ENCODE measurements at places on chromosomes 6 and 20. TPM values are rescaled to one million over a fixed set of nuclear protein-coding genes. Genes with fewer than 3 reads are reported as not detected.

The PRR18 gene
- not detected for total RNA-seq

- DNase-seq, result no peak
These were observed 15.6 kb upstream of the PKIG start for GRCh38 chr20:44566811-44567210.

GRCh38 chr20:25222461-25223178 lies 25.3 kb upstream of the PYGB start:
- no peak for DNase-seq

GRCh38 chr6:169070506-169071176 lies 183.0 kb downstream of the THBS2 start:
- DNase-seq, result no peak

- DNase-seq, result no peak
These were observed 1.2 kb downstream of the FAM8A1 start for GRCh38 chr6:17601386-17601703.

GRCh38 chr6:110181131-110182030 lies 1.2 kb downstream of the CDC40 start:
- DNase-seq, result no peak

GRCh38 chr6:150006961-150007464 lies 18.3 kb downstream of the RAET1L start:
- DNase-seq, result no peak

- no peak for DNase-seq
These were observed 60.7 kb upstream of the BTN3A2 start for GRCh38 chr6:26304213-26304796.

DNA sequence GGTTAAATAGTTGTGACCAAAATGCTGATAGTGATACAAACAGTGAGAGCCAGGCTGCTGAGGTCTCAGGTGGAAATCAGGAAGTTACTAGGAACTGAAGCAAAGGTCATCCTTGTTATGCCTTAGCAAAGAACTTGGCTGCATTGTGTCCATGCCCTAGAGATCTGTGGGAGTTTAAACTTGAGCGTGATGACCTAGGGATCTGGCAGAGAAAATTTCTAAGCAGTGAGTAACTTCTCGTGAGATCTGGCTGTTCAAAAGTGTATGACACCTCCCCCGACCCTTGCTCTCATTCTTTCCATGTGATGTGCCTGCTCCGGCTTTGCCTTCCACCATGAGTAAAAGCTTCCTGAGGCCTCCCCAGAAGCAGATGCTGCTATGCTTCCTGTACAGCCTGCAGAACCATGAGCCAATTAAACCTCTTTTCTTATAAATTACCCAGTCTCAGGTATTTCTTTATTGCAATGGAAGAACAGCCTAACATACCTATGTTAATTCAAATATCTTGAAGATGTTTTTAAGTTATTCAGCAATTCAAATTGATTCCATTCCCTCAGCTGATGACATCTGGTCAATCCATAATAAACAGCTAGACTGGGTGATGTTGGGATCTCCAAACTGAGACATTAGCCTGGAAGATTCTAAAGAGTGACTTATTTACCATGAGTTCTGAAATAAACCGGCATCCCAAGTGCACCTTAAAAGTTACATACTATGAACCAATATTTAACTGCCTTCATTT lies 33.8 kb downstream of the KIF16B start:
- DNase-seq, result no peak

GRCh38 chr20:62782149-62782892 lies 14.0 kb upstream of the MRGBP start:
- DNase-seq, result no peak

The HLA-DOB gene
- total RNA-seq, result 0.42 TPM

DNA sequence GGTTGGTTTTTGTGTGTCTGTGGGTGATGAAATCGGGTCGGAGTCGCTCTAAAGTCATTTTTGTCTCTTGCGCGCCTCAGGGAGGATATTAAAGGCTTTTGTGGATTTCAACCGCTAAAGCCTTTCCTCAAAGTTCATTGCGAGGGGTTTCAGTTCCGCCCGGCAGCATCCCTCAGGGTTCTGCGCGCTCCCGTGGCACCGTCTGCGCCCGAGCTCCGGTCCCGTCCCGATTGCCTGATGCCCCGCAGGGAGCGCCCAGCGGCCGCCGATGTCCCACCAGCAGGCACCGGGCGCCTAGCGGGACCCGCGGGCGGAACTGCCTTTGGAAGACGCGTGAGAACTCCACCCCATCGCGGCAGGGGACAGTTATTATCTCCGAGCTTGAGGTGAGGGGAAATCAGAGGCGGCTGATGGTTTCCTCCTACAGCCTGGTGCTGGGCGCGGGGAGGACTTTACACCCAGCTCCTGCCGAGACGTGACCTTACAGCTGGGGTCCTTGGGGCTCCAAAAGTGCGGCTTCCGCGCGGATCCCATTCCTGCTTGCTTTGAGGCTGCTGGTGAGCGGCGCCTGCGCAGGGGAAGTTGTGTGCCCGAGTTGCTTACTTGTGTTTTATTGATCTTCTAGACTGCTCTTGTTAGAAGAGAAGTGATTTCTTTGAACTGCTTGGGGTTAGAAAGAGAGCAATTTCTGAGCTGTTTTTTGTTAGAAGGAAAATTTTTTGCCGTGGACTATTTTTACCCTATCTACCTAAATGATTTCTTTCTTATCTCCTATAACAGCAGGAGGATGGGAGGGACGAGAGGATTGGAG lies 27.1 kb downstream of the ULBP1 start:
- no peak for DNase-seq

- no peak for DNase-seq
These were observed 183.1 kb downstream of the UBE3D start for GRCh38 chr6:82882363-82883023.

DNA sequence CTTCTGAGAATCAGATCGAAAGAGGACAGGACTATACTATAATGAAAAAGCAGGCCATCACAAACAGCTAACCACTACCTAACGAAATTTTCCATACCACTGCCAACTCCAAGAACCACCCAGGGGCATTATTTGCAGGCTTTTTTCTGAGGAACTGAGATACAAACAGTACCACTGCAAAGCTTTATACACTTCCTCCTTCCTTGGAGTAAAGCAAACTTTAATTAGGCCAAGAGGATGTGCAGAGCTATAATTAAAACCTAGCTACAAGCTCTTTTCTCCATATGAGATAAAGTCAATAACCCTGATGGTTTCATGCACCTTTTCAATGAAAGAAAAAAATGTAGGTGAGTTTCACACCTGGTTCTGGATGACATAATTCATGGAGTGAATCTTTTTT lies 68.5 kb downstream of the ELOVL5 start:
- DNase-seq, result no peak

- DNase-seq, result no peak
These were observed 106.3 kb upstream of the KCNK16 start for GRCh38 chr6:39428816-39429215.

DNA sequence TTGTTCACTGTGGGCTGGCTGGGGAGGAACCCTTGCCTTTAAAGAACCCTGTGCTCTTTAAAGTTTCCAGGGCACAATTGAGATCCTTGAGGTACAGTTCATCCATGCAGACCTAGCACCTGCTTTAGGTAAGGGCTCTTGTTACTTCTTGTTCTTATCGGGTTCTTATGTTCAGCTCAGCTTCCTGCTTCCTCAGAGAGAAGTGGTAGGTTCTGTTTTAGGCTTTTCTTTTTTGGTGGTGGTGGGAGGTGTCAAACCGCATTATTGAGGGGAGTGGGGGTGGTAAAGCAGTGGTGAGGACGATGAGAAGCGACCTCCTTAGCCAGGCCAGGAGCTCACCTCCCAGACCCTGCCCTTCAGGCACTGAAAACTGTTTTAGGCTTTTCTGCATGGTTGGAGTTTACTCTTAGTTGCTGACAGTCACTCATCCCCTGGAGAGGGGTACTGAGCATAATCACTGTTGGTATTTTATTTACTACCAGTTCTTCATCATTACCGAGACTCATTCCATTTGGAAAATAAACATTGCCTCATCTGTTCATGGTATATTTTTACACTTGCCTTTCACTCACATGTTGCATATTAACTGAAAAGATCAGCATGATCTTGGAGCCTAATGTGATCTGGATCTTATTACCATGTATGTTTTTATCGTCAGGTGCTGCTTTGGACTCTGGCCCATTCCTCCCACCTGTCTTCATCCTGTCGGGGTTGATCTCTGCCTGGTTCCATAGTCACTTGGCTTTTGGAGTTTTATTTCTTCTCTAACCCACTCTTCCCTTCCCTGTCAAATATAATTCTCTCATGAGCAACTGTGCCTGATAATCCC lies 35.4 kb downstream of the SLC16A10 start:
- no peak for DNase-seq

DNA sequence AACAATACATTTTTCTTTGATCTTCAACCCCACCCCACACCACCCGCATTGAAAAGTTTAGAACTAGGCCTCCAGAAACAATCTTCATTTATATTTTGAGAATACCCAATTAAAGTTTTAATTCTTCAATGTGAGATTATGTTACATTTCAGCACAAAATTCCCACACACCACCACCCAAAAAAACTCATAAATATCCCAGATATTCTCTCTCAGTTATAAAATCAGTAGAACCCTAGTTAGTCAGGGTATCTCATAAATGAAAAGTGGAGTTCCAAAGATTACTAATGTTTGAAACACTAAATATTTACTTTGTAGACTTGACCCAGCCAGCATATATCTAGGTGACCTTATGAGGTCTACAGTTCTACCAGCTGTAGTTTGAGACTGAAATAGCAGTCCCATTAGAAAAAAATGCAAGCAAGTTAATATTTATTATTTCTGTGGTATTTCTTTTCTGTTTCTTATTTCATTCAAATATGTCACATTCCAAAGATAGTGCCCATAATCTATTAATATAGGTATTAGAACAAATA lies 371.0 kb downstream of the TENT5A start:
- no peak for DNase-seq

- DNase-seq, result no peak
These were observed 405 bp downstream of the RALGAPA2 start for GRCh38 chr20:20712004-20712473.

- DNase-seq, result no peak
These were observed 191.5 kb upstream of the RALGAPA2 start for GRCh38 chr20:20903773-20904500.

GRCh38 chr20:61976644-61977418 lies 88.8 kb downstream of the TAF4 start:
- DNase-seq, result no peak

The PROKR2 gene
- not detected for total RNA-seq

GRCh38 chr20:64212755-64213154 lies 42.8 kb upstream of the PCMTD2 start:
- DNase-seq, result no peak

- DNase-seq, result no peak
These were observed 322.2 kb downstream of the NRN1 start for GRCh38 chr6:5684320-5685053.

GRCh38 chr20:38162149-38162548 lies 2.9 kb downstream of the TGM2 start:
- DNase-seq, result no peak

GRCh38 chr6:166436195-166437139 lies 53.7 kb upstream of the MPC1 start:
- DNase-seq, result no peak

The TCP11 gene
- total RNA-seq, result 0.37 TPM

DNA sequence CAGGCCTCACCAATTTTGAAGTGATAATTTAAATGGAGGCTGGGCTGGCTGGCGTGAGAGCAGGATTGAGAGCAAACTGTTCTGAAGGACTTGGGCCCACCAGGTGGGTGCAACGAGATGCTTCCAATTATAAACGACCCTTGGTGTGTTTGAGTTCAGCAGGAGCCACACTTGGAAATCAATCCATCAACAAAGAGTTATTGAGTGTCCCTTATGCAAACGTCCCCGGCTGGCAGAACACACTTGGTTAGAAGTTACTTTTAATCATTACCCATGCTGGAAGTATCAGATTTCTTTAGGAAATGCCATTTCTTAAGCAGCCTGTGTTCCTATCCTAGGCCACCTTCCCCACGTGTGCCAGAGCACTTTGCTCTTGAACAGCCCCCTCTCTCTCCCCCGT lies 37.8 kb upstream of the ZNF831 start:
- DNase-seq, result no peak

GRCh38 chr6:168577496-168577895 lies 136.5 kb downstream of the SMOC2 start:
- DNase-seq, result no peak

- no peak for DNase-seq
These were observed 43.4 kb upstream of the CDYL start for GRCh38 chr6:4732691-4733315.

The MOG gene
- not detected for total RNA-seq

DNA sequence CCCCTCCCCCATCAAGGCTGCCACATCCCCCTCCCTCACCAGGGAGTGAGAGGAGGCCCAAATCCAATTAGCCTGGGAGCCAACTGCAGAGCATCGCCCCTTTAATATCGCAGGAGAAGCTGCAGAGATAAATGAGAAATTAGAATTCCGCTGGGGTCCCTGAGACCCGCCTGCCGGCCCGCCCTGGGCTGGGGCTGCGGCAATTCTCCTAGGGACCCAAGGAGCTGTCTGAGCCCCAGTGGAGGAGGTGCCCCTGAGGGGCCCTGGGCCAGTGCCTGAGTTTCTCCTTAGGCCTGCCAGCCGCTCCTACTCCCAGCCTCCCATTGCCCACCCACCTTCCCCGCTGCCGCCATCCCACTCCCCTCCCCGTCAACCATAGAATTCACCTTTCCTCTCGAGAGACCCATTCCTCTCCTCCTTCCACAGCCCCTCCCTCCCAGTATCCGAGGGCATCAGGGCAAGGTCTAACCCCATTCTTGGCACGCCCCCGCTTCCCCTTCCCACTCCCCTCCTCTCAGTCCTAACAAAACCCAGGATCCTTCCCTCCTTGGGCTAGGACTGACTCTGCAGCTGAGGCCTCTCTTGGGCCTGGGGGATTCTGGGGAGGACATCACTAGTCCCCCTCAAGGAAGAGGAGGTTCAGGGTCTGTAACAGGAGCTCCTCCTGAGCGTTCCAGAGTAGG lies 20.0 kb upstream of the CDH22 start:
- no peak for DNase-seq

The UBE2C gene
- 15.6 TPM for total RNA-seq

The IFT52 gene
- 56.6 TPM for total RNA-seq

GRCh38 chr20:10540636-10541493 lies 105.8 kb downstream of the SLX4IP start:
- no peak for DNase-seq
